ENCODE measurements at places on chromosomes 2 and 18. TPM values are rescaled to one million over a fixed set of nuclear protein-coding genes. Genes with fewer than 3 reads are reported as not detected.

DNA sequence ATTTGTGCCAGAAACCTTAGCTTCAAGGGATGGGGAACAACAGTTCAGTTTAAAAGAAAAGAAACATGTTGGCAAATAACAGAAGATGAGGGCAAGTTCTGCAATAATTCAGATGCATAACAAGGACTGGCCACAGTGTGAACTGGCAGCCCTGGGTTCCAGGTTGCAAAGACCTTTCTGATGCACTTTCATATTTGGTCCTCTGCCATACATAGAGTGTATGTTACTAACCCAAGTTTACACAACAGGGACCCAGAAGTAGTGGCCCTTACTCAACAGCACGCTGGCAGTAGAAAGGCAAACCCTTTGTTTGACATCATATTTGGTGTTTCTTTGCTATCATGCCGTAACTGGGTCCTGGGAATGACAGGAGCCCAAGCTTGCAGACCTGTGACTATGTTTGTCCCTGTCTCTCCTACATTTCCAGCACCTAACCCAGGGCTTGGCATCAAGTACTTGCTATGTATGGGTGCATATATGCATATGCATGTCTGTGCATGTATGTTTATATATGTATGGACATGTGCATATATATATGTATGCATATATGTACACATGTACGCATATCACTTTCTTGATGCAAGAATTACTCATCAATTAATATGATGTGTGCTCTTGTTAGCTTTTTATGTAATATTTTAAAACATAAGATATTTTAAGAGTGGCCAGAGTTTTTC, 94.3 kb downstream of the MBP start:
- no peak for DNase-seq

- DNase-seq: no peak
Observed at GRCh38 chr2:133591164-133591563, 22.9 kb upstream of the NCKAP5 start.

DNA sequence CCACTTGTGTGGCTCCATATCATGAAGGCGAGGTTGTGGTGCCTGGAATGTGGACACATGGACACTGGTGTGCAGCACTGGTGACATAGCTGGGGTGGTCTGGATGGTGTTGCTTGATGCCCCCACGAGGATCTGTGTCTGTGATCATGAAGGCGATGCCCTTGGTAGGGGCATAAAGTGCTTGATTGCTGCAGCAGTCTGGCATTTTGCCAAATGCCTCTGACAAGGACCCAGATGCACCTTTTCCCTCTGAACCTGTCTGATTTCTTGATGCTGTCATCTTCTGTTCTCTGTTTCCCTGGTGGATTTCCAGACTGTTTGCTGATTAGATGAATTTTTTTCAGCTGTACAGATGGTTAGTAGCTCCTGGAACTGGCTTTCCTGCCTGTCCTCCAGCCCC, 752.0 kb upstream of the HS6ST1 start:
- DNase-seq: no peak

DNA sequence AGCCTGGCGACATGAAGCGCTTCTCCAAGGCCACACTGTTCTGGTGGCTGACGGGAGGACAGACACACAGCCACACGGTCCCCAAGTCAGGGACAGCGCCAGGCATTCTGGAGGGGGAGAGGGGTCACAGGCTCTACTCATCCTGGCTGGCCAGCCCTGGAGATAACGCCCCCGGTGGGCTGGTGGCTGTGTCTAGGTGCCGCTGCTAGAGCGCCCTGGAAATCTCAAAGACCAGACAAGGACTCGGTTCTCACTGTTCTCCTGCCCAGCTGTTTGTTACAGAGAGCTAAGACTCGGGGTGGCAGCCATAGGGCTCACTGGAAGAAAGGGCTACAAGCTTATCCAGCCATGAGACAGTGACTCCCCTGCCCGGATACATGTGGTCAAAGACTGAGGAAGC, 72.0 kb downstream of the KCNF1 start:
- no peak for DNase-seq

DNA sequence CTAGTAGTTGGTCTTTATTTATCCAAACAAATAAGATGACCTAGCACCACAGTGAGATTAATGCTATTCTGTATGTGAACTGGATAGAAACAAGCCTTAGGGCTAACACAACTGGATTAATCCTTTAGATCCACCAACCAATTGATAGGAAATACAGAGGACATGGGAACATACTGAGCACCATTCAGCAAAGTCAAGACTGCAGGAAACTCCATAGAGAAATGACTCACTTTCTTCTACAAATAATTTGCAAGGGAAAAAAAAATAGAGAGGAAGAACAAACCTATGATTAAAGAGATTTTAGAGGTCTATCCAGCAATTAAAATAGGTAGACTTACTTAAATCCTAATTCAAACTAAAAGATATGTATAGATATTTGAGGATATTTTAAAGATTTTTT, 23.9 kb downstream of the WDFY1 start:
- DNase-seq: no peak

- DNase-seq: no peak
Observed at GRCh38 chr2:241540771-241541561, 17.6 kb upstream of the BOK start.

- no peak for DNase-seq
Observed at GRCh38 chr2:197268786-197269584, 41.6 kb downstream of the ANKRD44 start.

DNA sequence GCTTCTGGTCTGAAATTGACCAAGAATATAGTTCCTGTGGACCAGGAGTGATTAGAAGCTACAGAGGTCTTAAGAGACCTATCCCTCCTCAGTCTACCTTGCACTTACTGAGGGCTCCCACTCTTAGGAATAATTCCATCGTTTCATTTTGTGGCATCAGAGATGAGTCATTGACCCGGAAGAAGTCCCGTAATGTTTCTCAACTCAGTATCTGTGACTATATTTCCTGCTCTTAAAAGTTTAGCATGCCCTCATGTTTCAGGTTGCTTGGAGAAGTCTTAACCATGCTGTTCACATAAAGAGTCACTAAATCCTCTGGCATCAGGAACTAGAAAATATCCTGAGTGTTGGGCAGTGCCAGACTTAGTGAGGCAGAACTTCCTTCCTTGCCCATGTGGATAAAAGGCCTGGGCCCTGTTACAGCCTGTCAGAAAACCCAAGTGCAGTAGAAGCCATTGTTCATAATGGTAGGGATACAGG, at the start of gene IL36A:
Gene IL36A, plus strand, starts transcription at position 430 of the 480 bp plus-strand sequence. CDS start 413 bp downstream, outside the sequence.
- no peak for DNase-seq

GRCh38 chr2:160910681-160911080, 249.5 kb upstream of the TANK start:
- no peak for DNase-seq

DNA sequence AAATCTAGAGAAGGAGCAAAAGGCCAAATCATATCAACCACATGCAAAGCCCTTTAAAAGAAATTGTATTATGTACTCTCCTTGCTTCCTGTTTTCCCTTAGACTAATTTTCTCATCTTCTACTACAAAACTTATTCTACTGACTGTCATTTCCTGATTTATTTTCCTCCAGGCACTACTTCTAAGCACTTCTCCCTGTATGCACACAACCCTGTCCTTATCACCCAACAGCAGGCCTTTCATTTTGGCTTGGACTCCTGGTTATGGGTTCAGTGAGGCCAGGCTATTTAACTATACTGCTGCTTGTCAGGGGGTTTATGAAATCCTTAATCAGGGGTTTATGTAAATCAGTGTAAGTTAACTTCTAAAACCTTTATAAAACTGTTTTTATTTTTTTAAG, 205.1 kb upstream of the FAM98A start:
- no peak for DNase-seq

DNA sequence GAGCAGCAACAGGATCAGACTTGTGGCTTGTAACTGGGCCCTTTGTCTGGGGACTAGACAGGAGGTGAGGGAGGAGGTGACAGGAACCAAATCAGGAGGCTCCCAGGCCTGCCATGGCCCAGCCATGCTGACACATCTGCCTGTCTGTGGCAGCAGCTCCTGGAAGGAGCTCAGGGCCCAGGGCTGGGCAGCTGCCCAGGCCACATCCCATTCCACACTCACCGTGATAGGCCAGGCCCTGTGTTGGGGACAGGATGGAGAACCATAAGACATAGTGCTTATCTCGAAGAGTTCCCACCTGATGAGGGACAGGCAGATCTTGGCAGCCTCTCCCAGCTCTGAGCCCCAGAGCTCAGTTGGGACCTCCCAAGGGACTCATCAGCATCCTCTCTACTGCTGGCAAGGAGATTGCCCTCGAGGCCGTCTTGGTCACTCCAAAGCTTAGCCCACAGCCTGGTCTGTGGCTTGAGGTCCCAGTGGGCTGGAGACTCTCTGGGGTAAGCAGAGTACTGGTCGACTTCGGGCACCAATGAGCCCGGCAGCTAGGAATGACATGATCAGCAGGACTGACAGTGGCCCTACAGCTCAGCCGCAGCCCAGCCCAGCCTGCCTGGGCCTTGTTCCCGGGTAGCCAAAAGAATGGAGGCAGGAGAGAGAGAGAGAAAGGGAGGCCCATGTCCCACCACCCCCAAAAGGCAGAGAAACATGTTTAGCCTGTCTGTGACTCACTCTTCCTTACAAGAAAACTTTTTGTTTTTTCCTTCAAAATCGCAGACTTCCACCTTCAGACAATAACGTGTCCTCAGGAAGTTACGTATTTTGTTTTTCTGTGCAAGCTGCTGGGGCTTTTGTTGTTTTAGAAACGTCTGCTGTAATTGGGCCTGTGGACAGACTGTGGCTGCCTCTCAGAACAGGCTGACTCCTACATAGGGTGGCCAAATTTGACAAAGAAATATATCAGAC, 82.1 kb downstream of the HS1BP3 start:
- no peak for DNase-seq

DNA sequence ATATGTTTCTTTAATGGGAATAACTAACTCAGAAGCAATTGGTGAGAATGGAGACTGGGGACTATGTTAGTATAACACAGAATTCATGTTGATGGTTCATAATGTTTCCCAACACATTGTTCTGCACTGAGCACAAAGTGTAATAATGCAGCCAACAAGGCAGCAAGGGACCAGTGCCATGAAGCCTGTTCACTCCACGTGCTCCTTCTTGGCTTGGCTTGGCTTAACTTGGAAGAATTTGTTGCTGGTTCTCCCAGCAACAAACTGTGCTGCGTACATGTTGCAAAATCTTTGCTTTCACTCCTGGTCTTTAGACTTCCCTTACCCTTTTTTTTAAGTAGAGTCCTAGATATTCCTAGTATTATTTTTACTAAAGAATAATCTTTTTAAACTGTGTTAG, 129.7 kb downstream of the MAP3K20 start:
- no peak for DNase-seq

DNA sequence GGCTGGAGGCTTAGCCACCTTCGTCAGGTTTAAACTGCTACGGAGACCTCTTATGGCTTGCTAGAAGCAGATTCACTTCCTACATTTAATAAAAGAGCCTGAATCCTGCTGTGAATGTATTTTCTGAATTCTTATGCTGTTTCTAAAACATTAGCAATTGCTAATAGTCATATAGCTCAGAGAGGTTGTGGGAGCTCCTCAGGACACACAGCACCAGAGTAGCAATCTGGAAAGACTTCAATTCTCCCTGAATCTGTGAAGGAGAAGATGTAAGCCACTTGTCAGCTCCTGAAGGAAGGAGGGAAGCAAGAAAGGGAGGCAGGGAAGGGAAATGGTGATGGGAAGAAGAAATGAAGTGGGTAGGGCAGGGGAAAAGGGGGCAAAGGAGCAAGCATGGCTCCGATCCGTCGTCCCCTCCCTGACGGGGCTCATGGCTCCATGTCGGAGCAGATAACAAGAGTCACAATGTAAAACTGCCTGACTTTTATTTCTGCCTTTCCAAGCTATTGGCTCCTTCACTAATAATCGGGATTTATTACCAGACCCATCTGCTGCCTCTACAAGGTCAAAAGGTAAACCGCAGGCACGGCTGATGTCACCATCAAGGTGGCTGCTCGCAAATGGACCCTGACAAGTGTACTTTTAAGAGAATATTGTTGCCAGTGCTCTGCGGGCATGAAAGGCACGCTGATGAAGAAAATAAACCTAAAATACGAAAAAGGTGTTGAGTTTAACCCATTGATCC, 656.0 kb upstream of the SALL3 start:
- no peak for DNase-seq

GRCh38 chr18:24488824-24489493, 28.5 kb downstream of the HRH4 start:
- no peak for DNase-seq

- no peak for DNase-seq
Observed at GRCh38 chr18:33755931-33756560, 178.0 kb downstream of the ASXL3 start.

HOXD10 gene
- 4.1 TPM for total RNA-seq

OR6B2 gene
- total RNA-seq: not detected

ASB18 gene
- not detected for total RNA-seq

PHLPP1 gene
- total RNA-seq: 21.2 TPM

INHBB gene
- total RNA-seq: not detected

KCNK3 gene
- total RNA-seq: 6.6 TPM

Measured in mesothelial cell of epicardium (in vitro differentiated cells).